ENCODE measurements at places on chromosomes 2 and 18. TPM values are rescaled to one million over a fixed set of nuclear protein-coding genes. Genes with fewer than 3 reads are reported as not detected.

- DNase-seq = no peak
Measured at GRCh38 chr2:46430413-46430812, 49.0 kb upstream of the TMEM247 start.

- DNase-seq = no peak
Measured at GRCh38 chr2:12719400-12720277, 2.9 kb downstream of the TRIB2 start.

DNA sequence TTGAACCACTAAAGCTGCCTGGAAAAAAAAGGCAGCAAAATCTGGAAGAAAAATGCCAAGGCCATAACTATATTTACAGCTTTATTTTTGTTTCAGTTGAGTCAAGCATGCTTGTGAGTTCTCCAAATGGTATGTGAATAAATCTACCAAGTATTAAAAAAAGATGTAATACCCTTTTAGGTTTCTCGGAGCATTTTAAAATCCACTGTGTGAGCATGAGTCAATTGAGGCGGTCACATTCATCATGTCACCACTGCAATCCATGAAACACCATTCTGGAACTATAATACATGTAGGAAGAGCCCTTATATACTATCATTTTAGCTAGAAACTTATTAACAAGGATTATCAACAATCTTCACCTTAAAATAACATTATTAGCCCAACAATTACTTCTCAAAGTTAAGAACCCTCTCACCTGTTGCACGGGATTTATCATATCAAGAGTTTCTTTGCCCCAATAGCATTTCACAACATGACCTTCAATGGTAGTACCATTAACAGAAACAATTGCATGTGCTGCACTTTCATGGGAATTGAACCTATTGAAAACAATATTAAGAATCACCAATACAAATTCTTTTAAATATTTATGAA is 24.2 kb upstream of the C2orf42 start:
- peak; percentile 90 for DNase-seq

DNA sequence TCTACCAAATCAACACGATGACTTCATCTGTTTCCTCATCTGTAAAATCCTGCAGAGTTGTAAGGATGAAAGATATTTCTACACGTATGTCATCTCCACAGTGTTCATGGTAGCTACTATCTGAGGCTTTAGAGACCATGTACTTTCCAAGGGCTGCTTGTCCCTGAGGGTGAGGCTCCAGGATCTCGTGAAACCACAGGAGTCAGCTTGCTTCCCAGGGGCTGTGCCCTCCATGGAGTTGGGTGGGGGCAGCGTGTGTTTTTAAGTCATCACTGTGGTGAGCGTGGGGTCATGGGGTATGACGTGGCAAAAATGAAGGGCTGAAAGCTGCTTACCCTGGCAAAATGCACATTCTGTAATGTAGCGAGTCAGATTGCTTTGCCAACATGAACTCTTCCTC is 81.6 kb downstream of the ASAP2 start:
- DNase-seq = peak; percentile 68

- no peak for DNase-seq
Measured at GRCh38 chr2:224841910-224842309, 125.7 kb upstream of the CCDC195 start.

DNA sequence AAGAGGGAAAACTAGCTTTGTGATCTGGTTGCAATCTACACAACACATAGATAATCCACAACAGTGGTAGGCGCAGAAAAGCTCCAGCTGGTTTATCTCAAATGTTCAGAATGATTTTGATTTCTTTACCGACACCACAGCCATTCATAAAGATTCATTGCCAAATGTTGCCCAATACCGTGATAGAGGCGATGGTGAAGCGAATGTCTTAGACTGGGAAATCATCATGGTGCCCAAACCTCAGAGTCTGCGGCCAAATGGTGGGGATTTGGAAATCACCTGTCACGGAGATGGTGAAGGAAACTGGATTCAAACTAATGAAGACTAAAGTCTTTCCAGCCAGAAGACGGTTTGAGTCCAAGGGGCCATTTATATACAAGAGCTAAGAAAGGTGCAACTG is 48.5 kb upstream of the CCDC150 start:
- no peak for DNase-seq

GRCh38 chr2:238567067-238567855 is 140.5 kb downstream of the ASB1 start:
- DNase-seq = no peak

GRCh38 chr2:42771546-42772153 is 7.7 kb upstream of the OXER1 start:
- no peak for DNase-seq

DNA sequence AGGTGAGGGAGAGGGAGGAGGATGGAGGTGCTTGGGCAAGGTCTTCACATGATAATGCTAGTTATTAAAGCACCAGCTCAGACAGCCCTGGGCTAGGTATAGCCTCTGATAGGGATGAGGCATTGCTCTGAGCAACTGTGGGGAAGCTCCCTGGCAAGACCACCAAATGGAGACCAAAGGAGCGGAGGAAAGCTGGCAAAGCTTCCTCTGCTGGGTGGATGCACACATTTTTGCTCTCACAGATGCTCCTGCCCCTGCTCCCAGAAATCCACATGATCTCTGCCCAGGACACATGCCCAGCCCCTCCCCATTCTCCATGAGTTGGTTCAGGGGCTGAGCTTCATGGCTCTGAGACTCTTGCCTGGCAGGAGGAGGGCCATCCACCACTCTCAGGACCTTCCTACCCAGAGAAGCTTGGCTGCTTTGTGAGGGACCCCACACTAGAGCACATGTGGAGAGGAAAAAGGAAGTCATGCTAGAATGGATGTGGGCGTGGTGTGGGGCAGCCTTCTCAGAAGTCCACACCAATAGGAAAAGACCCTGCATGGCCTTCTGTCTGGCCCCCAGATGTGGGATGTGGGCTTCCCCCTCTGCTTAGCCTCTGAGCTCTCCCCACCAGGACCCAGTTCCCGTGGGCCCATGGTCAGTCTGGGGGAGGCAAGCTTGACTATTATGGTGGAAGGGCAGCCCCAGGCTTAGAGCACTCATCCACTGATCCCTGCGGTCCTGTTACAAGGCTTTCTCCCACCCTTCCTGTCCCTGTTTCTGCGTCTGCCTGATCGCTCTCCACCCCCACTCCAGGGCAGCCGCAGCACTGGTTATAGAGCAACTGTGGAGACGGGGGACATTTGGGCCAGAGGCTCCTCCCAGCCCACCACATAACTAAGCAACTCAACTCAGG is 10.5 kb upstream of the CYP26B1 start:
- no peak for DNase-seq

GRCh38 chr2:42101206-42102023 is 53.6 kb downstream of the PKDCC start:
- peak; percentile 16 for DNase-seq

- no peak for DNase-seq
Measured at GRCh38 chr2:230872151-230872967, 7.6 kb downstream of the ITM2C start.

DNA sequence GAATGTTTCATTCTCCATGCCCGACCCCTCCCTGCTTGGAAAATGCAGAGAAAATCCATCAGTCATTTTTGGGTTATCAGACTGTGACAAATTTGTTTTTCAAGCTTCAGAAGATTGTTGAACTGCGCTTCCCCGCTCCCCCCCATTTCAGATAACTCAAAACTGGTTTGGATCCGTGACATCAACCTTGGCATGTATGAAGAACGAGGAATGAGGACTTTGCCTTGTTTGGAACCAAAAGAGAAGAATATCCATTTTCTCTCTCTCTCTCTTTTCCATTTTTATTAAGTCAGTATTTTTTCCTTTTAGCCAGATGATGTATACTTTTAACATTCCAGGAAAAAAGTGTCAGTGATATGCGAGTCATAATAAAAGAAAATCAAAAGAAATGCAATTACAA is 171.6 kb downstream of the BCL2 start:
- no peak for DNase-seq

DNA sequence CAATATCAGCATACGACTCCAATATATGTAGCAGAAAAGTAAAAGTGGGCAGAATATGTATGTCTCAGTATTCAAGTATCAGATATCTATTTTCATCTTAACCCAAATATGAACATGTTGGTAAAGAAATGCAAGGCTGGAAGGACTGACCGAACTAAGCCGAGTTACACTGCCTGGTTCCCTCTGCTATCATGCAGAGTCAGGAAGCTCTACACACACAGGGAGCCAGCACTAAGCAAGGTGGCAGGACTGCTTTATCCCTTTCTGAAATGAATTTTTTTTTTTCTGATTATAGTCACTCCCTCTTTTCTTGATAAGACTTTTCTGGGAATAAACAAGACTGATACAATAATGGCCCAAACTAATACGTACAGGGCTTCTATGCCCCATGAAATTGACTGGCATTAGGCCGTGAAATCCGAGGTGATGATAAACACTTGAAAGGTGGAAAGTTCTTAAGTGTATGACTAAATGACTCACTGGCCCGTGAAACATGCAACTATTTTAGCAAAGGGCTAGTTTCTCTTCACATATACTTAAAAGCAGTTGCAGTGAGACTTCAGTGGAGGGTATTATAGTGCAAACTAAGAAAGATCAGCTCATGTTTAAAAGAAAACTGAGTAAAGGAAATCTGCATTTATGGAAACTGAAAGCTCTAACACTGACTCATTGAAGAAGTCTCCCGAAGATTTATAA is 14.9 kb downstream of the DPP4 start:
- no peak for DNase-seq

GRCh38 chr2:54801352-54801751 is 77.9 kb downstream of the EML6 start:
- DNase-seq = no peak

- DNase-seq = no peak
Measured at GRCh38 chr2:69309351-69310110, 77.5 kb downstream of the GFPT1 start.

GRCh38 chr2:172373076-172373475 is 54.3 kb upstream of the ITGA6 start:
- DNase-seq = no peak

GRCh38 chr18:7855028-7855427 is 287.9 kb downstream of the PTPRM start:
- DNase-seq = no peak

- DNase-seq = no peak
Measured at GRCh38 chr2:157835425-157835824, 40.7 kb downstream of the ACVR1 start.

GRCh38 chr2:212626371-212626918 is 87.8 kb upstream of the ERBB4 start:
- DNase-seq = no peak

- DNase-seq = no peak
Measured at GRCh38 chr18:79897940-79898625, 53.4 kb downstream of the SLC66A2 start.

DNA sequence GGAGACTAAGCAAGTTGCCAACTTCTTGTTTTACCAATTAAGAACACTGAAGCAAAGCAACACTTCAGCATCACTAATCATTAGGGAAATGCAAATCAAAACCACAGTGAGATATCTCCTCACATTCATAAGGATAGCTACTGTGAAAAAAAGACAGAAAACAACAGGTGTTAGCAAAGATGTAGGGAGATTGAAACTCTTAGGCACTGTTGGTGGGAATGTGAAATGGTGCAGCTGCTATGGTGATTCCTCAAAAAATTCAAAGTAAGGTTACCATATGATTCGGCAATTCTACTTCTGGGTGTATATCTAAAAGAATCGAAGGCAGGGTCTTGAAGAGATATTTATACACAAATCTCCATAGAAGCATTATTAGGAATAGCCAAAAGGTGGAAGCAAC is 8.6 kb upstream of the PRKD3 start:
- no peak for DNase-seq

DNA sequence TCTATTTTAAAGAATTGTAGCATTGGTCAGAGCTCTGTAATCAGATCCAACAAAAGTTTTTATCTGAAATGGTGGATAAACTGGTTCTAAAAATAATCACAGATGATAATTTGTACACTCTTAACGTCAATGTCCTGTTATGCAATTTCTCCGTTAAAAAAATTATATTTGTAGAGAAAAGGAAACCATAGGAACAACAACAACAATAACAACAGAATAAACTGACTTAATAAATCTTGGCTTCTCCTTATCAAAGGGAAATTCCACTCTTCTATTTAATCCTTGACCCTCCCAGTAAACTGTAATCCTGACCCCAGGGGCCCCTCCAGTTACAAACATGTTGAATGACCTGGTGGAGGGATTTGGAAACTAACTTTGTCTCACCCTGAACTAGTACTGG is 78.6 kb upstream of the ZFP36L2 start:
- no peak for DNase-seq

DNA sequence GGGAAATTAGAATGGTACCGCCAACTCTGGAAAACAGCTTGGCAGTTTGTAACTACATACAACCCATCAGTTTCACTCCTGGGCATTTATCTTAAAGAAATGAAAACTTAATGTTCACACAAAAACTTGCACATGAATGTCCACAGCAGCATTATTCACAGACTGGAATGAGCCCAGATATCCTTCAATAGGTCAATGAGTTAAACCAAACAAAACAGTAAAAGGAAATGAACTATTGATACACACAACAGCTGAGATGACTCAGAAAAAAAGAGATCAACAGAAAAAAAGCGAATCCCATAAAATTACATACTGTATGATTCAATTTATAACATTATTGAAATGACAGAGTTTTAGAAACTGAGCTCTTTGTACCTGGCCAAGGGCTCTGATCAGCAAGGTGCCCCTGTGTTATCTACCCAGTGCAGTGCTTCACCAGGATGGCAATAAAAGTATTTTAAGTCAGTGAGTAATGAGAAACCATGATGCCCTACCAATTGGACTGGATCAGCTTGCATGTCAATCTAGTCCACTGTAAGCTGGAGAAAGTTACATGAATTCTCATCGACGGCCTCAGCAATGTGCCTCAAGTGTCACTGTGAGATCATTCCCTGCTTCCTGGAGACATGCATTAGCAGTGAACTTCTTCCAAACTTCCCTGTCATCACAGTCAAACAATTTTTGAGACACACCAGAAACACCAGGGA is 21.9 kb downstream of the TMEM237 start:
- DNase-seq = no peak

GRCh38 chr2:68726100-68726499 is 8.5 kb upstream of the ARHGAP25 start:
- no peak for DNase-seq

GRCh38 chr2:79971807-79972206 is 332.7 kb downstream of the LRRTM1 start:
- no peak for DNase-seq

Gene TBR1
- polyA plus RNA-seq = not detected

Gene LIMS4
- polyA plus RNA-seq = 8.7 TPM

Gene VWA3B
- polyA plus RNA-seq = not detected

Gene MIB1
- 10.0 TPM for polyA plus RNA-seq

Gene CPLX4
- polyA plus RNA-seq = not detected

Gene GRB14
- polyA plus RNA-seq = 0.29 TPM

Gene C2orf80
- not detected for polyA plus RNA-seq

Gene CHRNG
- not detected for polyA plus RNA-seq
